Stimulated activated CD8-positive, alpha-beta memory T cell treated with anti-CD3 and anti-CD28 coated beads, Interleukin-12 subunit alpha, Interleukin-12 subunit beta, amount 100 ng/mL, for 1 hour (primary cell): ENCODE measurements at places on chromosomes 12 and 14.

- no peak for DNase-seq
Measured at GRCh38 chr14:66152747-66153146, 333.4 kb upstream of the CCDC196 start.

DNA sequence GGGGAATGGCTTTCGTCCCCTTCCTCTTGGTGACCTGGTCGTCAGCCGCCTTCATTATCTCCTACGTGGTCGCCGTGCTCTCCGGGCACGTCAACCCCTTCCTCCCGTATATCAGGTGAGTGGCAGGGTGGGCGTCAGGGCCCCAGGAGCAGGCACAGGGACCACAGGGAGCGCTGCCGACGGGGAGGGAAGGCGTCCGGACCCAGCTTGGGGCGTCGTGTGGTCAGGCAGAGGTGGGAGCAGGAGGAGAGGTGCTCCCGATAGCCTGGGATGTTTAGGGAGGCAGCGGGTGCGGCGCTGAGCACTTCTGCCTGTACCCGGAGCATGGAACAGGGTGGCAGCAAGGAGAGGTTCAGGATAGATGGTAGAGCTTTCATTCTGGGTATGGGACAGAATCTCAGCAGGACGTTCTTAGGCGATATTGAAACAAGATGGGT is 444 bp downstream of the DRAM1 start:
- DNase-seq, result no peak

GRCh38 chr12:78315028-78315427 is 484.3 kb downstream of the NAV3 start:
- no peak for DNase-seq

DNA sequence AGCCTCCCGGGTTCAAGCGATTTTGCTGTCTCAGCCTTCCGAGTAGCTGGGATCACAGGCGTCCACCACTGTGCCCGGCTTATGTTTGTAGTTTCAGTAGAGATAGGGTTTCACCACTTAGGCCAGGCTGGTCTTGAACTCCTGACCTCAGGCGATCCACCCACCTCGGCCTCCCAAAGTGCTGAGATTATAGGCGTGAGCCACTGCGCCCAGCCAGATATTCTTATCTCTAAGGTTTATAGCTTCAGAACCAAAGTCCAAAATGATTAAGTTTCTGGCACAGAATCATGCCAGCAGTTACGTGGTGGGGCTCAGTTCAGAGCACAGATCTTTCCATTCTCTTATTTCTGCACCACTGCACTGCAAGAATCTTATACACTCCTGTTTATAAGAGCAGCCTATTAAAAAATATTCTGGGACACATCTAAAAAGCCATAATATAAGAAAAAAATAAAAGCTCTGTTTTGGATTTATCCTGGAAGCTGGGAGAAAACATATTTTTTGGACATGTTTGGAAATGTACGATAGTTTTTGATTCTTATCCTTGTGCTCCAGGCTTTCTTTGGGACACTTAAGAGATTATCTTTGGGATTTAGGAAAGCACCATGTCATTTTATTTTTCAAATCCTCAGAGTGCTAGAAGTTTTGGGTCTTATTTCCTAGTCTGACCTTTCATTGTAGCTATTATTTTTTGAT is 129.6 kb downstream of the LMNTD1 start:
- DNase-seq, result no peak

- no peak for DNase-seq
Measured at GRCh38 chr12:119840582-119840981, 36.5 kb downstream of the CIT start.

DNA sequence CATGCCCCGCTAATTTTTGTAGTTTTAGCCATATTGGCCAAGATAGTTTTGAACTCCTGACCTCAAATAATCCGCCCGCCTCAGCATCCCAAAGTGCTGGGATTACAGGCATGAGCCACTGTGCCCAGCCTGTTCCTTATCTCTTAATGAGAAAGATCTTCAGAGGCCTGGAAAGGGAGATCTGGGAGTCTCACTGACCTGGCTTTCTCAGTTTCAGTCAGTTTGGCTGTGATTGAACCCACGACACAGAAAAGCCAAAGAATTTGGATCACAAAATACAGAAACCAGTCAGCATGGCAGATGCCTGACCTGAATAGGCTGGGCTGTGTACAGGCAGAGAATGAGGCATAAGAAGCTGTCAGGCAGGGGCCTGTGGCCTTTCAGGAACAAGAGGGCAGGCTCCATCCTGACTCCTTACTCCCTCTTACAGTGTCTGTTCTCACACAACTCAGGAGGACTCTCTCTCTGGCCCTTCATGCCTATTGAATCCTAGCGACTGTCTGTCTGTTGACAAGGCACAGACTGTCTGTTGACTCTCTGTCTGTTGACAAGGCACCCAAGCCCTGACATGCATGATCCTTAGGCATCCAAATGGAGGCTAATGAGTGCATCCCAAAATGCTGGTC is 366.5 kb upstream of the CCDC196 start:
- DNase-seq, result no peak

DNA sequence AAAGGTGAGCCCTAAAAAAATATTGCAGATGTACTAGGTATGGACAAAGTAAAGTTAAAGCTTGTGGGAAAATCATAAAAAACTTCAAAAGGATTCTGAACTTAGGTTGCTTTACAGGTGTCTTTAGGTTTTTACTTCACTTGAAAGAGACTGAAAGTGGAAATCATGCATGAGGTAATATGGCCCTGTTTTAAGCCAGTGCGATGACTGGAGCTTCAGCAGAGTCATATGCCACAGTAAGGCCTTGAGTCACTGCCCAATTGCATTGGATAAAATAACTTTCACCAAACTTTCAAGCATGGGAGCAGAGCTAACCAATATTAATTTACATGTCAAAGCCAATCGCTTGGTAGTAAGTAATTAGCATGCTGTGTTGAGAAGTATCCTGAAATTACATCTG is 63.9 kb upstream of the TMEM260 start:
- no peak for DNase-seq

DNA sequence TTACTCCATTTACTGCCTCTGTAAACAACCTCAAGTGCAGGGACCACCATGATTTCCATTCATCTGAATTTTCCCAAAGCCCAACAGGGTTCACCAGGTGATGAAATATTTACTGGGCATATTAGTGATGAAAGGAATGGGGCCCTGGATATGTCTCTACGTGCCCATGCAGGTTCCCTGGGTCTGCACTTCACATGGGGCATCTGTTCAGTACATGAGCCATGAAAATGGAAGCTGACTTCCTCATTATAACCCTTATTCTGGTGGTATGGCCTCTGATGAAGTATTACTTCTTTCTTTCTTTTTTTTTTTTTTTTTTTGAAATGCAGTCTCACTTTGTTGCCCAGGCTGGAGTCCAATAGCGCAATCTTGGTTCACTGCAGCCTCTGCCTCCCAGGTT is 26.5 kb upstream of the CORO1C start:
- DNase-seq, result no peak

DNA sequence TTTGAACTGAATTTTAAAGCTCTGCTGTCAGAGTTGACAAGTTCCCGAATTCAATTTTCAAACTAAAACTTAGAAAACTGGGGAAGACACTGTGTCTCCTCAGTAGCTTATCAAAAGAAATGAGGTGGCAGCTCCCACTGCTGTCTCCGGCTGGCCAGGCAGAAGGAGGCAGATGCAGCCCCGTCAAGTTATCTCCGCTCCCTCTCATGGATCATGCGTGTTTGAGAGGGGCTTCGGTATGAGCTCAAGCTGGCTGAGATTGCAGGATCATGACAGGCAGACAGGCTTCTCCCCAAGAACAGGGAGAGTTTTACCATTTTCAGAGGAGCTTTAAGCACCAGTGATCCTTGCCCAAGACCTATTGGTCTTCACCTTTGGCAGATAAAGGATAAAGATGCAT is 88.8 kb downstream of the NEDD1 start:
- DNase-seq, result no peak

GRCh38 chr12:111503116-111503515 is 96.0 kb downstream of the ATXN2 start:
- DNase-seq, result no peak

DNA sequence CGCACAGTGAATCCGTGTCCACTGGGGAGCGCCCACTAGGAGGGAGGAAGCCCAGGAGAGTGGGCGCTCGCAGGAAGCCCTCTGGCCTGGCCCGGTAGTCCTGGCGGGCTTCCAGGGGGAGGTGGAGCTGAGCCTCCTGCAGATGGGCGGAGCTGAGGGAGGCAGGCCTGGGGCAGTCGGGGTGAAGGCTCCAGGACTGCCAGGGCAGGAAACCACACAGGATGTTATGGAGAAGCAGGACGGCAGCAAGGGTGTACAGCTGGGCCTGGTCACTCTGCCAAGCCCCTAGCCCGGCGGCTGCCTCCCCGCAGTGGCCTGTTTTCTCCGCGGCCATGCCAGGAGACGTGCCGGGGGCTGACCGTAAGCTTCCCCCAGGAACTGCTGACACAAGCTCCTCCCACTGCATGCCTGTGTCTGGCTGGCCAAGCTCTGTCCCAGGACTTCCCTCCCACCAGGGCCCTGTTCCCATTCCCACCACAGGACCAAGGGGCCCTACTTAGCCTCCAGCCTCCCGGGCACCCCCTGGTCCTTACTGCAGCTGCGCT is 143.4 kb upstream of the C14orf180 start:
- DNase-seq, result no peak

- DNase-seq, result no peak
Measured at GRCh38 chr12:24728366-24728765, 220.5 kb downstream of the BCAT1 start.

DNA sequence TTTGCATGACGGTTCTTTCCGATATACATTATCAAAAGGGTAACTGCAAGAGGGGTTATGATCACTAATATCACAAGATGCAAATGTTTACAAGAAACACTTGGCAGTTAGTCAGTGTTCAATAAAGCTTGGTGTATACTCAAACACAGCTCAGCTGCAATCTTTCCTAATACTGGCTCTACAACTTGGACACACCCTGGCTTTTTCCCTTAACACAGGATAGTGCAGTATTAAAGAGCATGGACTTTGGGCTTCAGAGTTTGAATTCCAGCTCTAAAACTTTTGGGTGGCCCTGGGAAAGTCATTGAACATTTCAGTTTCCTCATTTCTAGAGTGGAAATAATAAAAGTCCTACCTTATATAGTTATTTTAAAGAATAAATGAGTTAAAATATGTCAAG is 107.0 kb downstream of the HECTD4 start:
- no peak for DNase-seq

GRCh38 chr12:43407816-43408645 is 144.0 kb downstream of the ADAMTS20 start:
- DNase-seq, result no peak

GRCh38 chr14:99037777-99038430 is 234.1 kb downstream of the BCL11B start:
- DNase-seq, result no peak

GRCh38 chr14:32217301-32217700 is 14.2 kb upstream of the RNU6-8 start:
- no peak for DNase-seq

GRCh38 chr14:33457021-33457420 is 493.9 kb downstream of the EGLN3 start:
- DNase-seq, result no peak

GRCh38 chr12:79601908-79602307 is 88.9 kb downstream of the PAWR start:
- no peak for DNase-seq

DNA sequence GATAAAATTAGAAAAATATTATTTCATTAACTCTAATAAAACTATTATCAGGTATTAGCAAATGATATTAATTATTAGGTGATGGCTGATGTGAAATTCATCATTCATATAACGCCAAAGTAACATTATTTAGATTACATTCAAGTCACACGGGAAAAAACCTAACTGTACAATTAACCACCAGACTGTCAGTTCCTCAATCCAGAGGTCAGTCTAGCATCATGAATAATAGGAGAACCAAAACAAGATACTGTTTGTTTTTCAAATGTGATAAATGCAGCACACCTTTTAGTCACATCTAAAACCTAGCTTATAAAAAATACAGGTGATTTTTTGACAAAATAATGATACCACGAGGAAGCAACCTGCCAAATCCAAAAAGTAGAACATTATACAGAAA is 19.6 kb downstream of the SENP1 start:
- no peak for DNase-seq

- no peak for DNase-seq
Measured at GRCh38 chr12:46981622-46982021, 97.8 kb upstream of the PCED1B start.
